ENCODE measurements at places on chromosomes 7 and 10.
A peak's percentile ranks its signal among the peaks of the same experiment; 100 is the strongest.

DNA sequence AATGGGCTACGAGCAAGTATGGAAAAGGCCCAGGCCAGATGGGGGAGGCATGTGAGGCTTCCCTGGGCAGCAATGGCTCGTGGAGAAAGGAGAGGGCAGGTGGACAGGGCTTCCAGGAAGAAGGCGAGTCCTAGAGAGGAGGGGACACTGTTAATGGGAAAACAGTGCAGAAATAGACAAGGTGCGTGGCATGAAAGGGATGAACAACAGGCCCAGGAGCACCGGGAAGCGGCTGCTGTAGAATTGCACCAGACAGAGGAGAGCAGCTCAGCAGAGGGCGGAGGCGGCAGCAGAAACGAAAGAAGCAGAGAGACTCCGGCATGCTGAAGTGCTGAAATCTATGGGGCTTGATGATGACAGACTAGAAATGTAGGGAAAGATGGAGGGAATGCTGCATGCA, 102.1 kb downstream of the PIP4K2A start:
- no peak for DNase-seq

DNA sequence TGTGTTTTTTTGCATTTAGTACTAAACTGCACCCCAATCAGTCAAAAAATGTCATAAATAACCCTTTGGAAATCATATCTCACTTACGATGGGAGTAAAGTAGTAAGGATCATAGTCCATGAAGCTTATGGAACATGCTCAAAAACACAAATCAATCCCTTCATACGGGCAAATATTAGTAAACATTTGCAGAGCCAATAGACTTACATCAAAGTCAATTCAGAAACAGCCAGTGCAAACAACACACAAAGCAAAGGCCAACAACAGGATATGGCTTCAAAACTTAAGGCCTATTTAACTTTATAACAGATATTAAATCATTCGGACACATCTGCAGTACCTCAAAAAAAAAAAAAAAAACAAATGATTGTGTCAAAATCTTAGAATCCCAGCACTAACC, 32.1 kb downstream of the SGCE start:
- DNase-seq: no peak

DNA sequence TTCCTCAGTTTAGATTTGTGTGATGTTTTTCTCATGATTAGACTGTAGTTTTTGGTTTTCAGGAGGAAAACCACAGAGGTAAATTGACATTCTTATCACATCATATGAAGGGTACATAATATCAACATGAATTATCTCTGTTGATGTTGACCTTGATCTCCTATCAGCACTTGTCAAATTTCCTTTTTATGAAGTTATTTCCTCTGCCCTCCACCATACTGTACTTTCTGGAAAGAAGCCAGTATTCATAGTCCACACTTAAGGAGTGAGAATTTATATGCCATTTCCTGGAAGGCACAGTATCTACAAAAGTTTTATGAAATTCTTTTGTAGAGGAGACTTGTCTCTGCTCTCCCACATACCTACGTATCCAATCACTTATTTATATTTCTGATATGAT, 807.2 kb upstream of the MBL2 start:
- DNase-seq: no peak

DNA sequence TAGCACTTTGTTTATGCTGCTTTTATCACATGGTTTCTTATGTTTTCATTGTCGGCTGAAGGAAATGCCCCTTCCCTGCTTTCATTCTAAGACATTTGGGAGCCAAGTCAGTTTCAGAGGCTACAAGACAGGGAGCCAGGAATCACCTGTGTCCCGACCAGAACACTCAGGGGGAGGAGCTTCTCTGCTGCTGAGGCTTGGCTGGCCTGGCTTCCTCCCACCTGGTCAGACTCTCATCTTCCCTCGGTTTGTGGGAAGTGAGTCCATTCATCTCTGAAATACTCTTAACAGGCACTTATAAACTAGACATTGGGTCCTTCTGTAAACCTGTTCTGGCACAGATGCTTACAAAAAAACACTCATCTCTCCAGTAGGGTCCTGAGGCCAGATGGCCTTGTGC, 19.6 kb upstream of the GOLGA7B start:
- DNase-seq: no peak

GRCh38 chr7:28029051-28029450, 151.5 kb downstream of the JAZF1 start:
- DNase-seq: peak; percentile 59

DNA sequence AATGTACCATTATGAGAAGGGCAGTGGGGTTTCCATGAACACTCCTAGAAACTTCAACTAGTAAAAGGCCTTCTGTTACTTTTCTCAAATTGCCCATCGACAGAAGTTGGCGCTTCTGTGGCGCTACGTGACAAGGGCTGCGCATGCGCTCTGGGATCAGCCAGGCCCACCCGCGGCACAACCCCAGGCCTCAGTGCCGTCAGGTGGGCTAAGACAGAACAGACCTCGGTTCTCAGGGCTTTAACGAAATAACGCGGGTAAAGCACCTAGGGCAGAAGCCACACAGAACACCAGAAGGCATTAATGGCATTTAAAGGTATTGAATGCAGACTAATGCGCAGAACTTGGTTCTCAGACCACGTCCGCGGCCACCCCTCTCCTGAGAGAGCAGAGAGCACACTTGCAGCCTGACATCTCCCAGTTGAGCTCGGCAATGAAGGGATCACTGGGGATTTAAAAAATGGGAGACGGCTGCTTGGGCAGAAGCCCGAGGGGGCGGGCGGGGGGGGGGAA, 67.6 kb upstream of the CTNNA3 start:
- peak; percentile 71 for DNase-seq

DNA sequence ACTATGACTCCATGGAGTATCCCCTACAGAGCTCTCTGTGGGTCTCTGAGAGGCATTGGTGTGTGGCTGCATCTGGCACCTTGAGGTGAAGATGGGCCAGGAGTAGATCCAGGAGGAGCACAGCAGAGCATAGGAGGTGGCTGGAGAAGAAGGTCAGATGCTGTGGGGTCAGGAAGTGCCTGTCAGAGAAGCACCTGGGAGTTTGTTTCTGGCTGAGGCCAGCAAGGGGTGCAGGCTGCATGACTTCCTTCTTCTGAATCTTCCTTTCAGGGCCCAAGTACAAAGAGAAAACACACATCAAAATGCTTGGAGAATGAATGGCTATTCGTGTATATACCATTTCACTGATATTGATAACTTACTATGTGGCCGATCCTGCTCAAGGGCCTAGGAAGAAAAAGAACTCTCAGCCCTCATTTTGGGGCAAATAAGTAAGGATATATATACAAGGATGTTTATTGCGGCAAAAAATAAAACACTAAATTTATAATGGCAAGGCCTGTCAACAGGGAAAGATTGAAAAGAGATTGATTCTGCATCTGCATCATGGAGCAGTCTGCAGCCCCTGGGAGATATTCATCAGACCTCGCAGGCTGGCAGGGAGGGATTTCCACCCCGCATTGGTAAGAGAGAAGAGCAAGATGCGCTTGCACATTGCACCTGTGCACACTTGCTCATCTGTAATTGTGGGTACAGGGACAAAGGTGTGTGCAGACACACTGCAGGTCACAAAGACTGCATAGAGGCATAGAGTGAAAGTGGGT, 39.2 kb downstream of the PTPRE start:
- no peak for DNase-seq

GRCh38 chr10:95793401-95794045, 37.6 kb downstream of the ENTPD1 start:
- no peak for DNase-seq

- DNase-seq: peak; percentile 49
Observed at GRCh38 chr7:131619336-131620305, 63.2 kb upstream of the PODXL start.

DNA sequence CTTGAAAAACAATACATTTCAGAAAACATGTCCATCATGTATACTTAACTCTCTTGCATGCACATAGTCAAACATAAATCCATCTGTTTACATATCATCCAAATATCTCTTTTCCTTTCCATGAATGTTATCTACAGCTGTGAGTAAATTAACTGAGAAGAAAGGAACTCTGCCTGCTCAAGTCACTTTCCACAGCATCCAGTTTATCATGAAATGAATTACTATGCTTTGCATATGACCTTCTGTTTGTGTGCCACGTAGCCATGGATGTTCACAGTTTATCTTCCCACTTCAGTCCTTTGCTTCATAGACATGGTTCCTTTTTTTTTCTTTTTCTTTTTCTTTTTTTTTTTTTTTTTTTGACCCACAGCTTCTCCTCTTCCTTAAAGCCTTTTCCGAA, 39.6 kb downstream of the BZW2 start:
- DNase-seq: no peak

- no peak for DNase-seq
Observed at GRCh38 chr7:18459484-18460245, 35.9 kb upstream of the HDAC9 start.
